ENCODE measurements at places on chromosomes 2 and 18. TPM values are rescaled to one million over a fixed set of nuclear protein-coding genes. Genes with fewer than 3 reads are reported as not detected.

Gene ACVR1C
- total RNA-seq, result 0.73 TPM

DNA sequence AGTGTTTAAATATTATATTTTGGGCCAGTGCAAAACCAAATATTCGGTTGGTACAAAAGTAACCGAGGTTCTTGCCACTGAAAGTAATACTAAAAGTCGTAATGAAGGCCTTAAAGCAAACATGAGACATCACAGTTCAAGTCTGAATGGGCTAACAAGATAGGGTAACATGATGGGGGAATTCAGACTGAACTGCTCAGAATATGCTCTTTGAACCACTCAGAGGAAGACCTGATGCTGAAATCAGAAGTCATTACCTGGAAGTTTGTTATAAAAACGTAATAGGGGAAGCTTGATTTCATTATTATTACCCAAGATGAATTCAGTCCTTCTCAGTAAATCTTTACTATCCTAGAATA lies 26.6 kb downstream of the CDKL4 start:
- DNase-seq, result no peak

- no peak for DNase-seq
These were observed 423.3 kb downstream of the CMPK2 start for GRCh38 chr2:6442252-6442985.

GRCh38 chr2:179911569-179911968 lies 50.2 kb upstream of the ZNF385B start:
- DNase-seq, result no peak

- DNase-seq, result no peak
These were observed 37.6 kb upstream of the DDX18 start for GRCh38 chr2:117776888-117777287.

GRCh38 chr2:138691667-138692066 lies 88.5 kb downstream of the NXPH2 start:
- no peak for DNase-seq

GRCh38 chr2:187976259-187976985 lies 315.3 kb upstream of the GULP1 start:
- DNase-seq, result no peak

DNA sequence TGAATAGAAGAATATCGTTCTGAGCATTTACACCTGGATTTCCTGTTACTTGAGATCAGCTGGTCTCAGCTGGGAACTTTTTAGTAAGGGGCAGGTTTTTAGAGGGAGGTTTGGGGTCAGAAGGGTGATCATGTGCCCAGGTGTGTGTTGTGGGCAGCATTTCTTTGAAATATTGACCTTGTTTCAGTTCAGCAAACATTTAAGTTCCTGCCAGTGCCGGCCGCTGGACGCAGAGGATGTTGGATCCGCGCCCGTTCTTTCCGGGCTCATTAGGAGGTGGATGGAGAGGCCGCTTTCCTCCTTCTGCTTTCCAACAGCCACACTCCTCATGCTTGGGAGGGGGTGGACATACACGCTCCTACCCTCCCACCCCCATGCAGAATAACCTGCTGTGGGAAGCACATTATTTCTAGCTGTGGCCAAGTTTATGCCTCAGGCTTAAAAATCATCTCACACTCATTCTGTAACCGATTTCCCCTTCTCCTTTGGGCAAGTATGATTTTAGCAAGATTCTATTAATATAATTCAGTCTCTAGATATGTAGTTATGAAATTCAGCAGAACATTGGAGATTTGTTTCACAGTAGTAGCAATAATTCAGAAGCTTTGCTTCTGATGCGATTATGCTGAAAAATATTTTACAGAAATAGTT lies 131.4 kb downstream of the ZNF236 start:
- no peak for DNase-seq

- no peak for DNase-seq
These were observed 74.2 kb upstream of the TMEM200C start for GRCh38 chr18:5969355-5969988.

GRCh38 chr2:95158891-95159619 lies 593 bp downstream of the ZNF514 start:
- peak; percentile 19 for DNase-seq

Measured in activated T-cell treated with anti-CD3 and anti-CD28 coated beads, Interleukin-2, amount 50 U/mL, for 4 hours (primary cell).